ENCODE measurements at places on chromosomes 7 and 10. TPM values are rescaled to one million over a fixed set of nuclear protein-coding genes. Genes with fewer than 3 reads are reported as not detected.

CDK14 gene
- total RNA-seq = 0.92 TPM

PIK3AP1 gene
- total RNA-seq = 4.5 TPM

SFTPD gene
- total RNA-seq = not detected

LRRC18 gene
- not detected for total RNA-seq

LRMDA gene
- not detected for total RNA-seq

NAT16 gene
- not detected for total RNA-seq

C7orf57 gene
- total RNA-seq = 1.0 TPM

Data from activated naive CD8-positive, alpha-beta T cell treated with anti-CD3 and anti-CD28 coated beads for 36 hours (primary cell).